ENCODE measurements at places on chromosomes 3 and 15. TPM values are rescaled to one million over a fixed set of nuclear protein-coding genes. Genes with fewer than 3 reads are reported as not detected.

Gene IMPG2
- total RNA-seq, result 0.50 TPM

GRCh38 chr15:80789296-80789695 is 10.1 kb downstream of the CEMIP start:
- no peaks in the 10 kb centered on the region for H3K4me1 ChIP-seq
- no peak overlapping the region for H3K27ac ChIP-seq
- no peak overlapping the region for H3K4me3 ChIP-seq
- DNase-seq, result no peak
- no peaks in the 10 kb centered on the region for H3K36me3 ChIP-seq

- H3K36me3 ChIP-seq, result no peaks in the 10 kb centered on the region
- H3K27me3 ChIP-seq, result peaks cover 43% of the 10 kb centered on the region
- H3K4me3 ChIP-seq, result no peak overlapping the region
- no peak for DNase-seq
Observed at GRCh38 chr15:86237111-86237500, 157.4 kb downstream of the AGBL1 start.

DNA sequence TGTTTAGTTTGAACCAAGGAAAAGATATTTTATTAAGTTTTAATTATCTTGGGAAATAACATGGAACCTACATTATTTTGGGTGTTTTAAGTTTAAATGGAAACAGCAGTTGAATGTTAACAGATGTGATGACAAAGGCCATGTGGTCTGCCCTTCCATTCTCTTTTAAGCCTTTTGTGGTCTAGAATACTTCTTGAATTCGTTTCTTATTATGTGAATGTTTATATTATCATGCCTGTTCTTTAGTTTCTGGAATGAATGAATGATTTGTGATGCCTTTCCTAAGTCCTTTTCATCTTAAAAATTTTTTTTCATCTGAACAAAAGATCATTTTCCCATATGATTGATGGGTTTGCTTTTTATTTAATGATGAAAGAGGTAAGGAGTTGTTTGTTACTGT is 44.6 kb downstream of the SNRK start:
- H3K4me1 ChIP-seq, result no peaks in the 10 kb centered on the region
- no peak overlapping the region for H3K27ac ChIP-seq
- no peak overlapping the region for H3K4me3 ChIP-seq
- H3K36me3 ChIP-seq, result no peaks in the 10 kb centered on the region
- H3K27me3 ChIP-seq, result no peaks in the 10 kb centered on the region

Gene FGD5
- total RNA-seq, result not detected

Gene DNAH12
- total RNA-seq, result 0.92 TPM

DNA sequence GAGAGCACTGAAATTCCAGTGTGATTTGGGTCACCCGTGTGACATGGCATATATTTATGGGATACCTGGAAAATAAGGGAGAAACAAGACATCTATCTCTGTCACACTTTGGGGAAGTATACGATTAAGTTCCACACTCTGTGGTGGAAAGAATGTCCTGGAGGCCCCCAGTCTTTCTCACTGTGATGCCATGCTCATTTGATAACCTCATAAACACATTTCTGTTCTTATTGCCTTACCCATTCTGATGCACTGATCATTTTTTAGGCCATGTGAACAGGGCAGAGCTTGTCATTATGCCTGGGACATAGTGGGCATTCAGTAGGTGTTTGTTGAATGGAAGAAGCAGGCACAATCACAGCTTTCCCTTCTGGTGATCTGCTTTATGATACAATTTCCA is 349.4 kb upstream of the TPRG1 start:
- no peak overlapping the region for H3K27ac ChIP-seq
- no peak overlapping the region for H3K4me3 ChIP-seq

DNA sequence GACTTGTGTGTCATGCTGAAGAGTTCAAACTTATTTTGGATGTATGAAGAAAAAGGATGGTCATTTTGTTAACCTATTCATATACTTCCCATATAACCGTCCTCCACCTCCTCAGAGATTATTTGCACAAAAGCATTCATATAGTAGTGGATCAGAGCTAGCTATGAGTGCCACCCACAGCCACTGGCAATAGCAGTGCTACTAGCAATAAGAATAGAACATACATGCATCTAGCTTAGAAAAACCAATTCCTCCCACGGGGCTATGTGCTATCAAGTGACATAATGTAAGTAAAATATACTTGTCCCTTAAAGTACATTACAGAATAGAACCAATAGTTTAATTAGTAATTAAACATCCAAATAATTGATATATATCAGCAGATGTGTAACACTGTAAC is 10.3 kb upstream of the ZBED2 start:
- no peak overlapping the region for H3K4me3 ChIP-seq
- peaks cover 9% of the 10 kb centered on the region for H3K4me1 ChIP-seq
- no peaks in the 10 kb centered on the region for H3K27me3 ChIP-seq
- no peak overlapping the region for H3K27ac ChIP-seq
- no peak for DNase-seq
- no peaks in the 10 kb centered on the region for H3K36me3 ChIP-seq

Gene RTP3
- total RNA-seq, result not detected

Gene SYNPR
- total RNA-seq, result 0.90 TPM

DNA sequence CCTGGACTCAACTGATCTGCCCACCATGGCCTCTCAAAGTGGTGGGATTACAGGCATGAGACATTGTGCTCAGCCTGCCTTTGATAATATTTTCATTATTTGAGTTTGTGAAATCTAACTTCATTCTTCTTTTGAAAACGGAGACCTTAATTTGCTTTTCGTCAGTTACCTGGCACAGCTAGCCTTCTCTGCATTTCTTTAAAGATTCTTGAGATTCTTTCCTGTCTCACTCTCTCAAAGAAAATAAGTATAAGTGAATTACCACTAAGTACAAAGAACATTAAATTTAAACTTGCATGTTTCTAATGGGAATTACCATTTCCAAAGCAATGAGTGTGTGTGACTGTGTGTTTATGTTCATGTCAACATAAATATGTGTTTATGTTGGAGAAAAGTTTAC is 187.9 kb downstream of the NFKBIZ start:
- H3K4me1 ChIP-seq, result no peaks in the 10 kb centered on the region
- H3K36me3 ChIP-seq, result no peaks in the 10 kb centered on the region
- no peak for DNase-seq
- no peaks in the 10 kb centered on the region for H3K27me3 ChIP-seq
- no peak overlapping the region for H3K27ac ChIP-seq
- H3K4me3 ChIP-seq, result no peak overlapping the region

Gene GOLGA8R
- 0.24 TPM for total RNA-seq

DNA sequence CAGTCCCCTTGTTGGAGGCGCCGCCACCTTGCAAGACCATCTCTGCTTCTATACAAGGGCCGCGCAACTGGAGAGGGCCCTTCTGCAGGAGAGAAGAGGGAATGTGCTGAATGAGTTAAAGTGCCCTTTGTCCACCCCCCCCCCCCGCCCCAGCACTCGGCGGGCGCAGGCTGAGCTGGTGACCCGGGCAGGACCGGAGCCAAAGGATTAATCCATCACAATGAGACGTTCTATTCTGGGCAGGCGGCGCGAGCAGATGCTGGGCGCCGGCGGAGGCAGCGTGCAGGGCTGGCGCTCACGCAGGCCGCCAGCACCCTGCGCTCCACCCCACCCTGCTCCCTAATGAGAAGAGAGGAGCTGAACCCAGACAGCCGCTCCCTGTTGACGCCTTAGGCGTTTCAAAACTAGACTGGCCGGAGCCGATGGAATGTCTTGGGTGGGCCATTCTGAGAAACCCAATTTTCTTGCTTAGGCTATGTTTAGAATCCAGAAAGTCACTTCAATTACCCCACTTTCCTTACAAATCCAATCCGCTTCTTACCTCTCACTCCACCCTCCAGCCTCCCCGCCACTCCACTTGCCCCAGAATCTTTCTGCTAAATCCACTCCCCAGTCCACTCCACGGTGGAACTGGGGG is 32.9 kb downstream of the GJD2 start:
- no peaks in the 10 kb centered on the region for H3K4me1 ChIP-seq
- no peak overlapping the region for H3K27ac ChIP-seq
- no peaks in the 10 kb centered on the region for H3K36me3 ChIP-seq
- peaks cover 8% of the 10 kb centered on the region for H3K27me3 ChIP-seq
- H3K4me3 ChIP-seq, result peak overlapping the region; percentile 36

GRCh38 chr3:89692601-89693000 is 585.2 kb downstream of the EPHA3 start:
- H3K4me1 ChIP-seq, result peaks cover 22% of the 10 kb centered on the region
- H3K36me3 ChIP-seq, result no peaks in the 10 kb centered on the region
- no peak for DNase-seq
- no peaks in the 10 kb centered on the region for H3K27me3 ChIP-seq
- H3K4me3 ChIP-seq, result no peak overlapping the region
- no peak overlapping the region for H3K27ac ChIP-seq

Measured in Calu3 (cell line).